ENCODE measurements at places on chromosomes 4 and X.

DNA sequence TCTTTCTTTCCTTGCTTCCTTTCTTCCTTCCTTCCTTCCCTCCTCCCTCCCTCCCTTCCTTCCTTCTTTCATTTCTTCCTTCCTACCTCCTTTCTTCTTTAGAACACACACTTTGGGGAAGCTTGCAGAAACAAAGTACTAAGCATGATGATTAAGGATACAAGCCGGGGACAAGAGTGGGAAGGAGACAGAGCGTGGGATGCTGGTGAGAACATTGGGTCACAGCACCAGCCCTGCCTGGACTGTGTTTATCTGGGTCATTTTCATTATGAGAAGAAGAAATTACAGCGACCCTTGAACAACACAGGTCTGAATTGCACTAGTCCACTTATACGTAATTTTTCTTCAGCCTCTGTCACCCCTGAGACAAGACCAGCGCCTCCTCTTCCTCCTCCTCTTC is 169.3 kb upstream of the TBL1X start:
- DNase-seq, result no peak

DNA sequence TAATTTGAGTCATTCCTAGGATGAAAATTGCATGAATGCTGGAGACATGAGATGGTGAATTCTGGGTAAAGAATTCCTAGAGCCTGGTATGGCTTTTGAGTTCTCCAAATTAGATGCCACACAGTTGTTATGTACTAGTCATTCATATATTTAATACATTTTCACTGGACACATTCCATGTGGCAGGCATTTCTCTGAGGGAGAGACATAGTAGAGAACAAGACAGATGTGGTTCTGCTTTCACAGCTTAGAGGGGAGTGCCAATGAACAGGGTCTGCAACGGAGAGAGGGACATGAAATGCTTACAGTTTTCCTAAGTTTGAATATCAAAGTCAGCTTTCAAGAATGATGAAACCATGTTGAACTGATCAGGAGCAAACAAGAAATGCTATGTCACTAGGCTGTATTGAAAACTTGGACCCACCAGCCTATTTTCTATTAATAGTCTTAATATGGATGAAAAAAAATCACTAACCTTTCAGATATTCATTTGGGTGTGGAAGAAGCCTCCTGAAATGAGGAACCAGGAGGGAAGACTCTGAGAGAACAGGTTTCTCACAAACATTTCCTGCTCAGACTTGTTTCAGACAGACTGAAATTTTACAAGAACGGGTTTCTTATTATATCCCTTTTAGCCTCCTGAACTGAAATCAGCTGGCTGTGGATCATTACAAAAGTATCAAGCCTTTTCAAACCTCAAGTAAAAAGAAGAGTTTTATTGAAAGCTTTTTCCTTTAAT is 276.0 kb upstream of the TET2 start:
- DNase-seq, result no peak

- DNase-seq, result peak; percentile 69
Observed at GRCh38 chr4:6327220-6327917, 57.7 kb downstream of the WFS1 start.

DNA sequence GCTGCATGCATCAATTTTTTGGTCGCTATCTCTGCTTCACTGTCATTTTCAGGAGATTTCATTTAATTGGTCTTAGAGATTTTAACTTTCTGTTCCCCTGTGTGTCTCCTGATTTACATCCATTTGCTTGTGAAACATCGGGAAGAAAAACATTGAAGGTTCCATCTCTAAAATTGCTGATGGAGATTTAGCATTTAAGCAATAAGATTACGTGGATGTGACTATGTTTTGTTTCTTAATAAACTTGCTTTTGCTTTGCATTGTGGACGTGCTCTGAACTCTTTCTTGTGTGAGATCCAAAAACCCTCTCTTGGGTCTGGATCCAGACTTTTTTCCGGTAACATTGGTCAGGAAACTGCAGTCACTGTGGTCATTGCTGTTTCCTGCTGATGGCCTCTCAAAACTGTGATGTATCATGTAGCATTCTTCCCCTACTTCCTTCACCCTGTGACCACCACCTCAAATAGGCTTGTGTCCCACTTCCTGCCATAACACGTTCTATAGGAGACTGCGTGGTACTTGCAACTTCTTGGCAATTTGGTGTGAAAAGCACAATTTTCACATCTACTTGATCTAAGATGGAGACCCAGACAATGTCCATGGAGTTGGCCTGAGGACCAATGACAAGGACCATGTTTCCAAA is 4.9 kb downstream of the CXCL2 start:
- no peak for DNase-seq

DNA sequence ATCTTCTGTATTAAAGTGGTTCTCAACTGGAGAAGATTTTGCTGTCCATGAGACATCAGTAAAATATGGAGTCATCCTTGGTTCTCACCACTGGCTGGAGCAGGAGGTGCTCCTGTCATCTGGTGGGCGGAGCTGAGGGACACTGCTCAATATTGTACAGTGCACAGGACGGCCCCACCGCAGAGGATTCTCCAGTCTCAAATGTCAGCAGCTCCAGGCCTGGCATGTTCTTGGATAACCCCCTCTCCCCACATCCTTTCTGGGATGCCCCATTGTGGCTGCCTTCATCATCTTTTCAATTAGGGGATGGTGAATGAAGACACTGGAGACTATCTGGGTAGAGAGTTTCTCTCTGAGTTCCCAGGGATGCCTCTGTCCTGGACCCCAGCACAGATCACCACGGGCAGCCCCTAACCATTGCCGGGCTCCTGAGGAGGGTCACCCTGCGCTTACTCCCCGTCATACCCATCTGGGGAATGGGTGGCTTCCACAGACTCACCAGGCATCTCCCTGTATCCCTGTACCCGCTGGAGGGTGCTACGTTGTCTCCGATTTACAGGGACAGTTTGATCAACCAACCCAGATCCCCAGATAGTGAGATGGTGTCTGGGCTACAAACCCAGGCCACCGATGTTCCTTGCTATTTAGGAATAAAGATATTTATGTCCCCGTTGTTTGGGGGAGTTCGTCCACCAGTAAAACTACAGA is 21.9 kb upstream of the P2RY8 start:
- no peak for DNase-seq

- no peak for DNase-seq
Observed at GRCh38 chr4:26987191-26987590, 126.5 kb downstream of the STIM2 start.

DNA sequence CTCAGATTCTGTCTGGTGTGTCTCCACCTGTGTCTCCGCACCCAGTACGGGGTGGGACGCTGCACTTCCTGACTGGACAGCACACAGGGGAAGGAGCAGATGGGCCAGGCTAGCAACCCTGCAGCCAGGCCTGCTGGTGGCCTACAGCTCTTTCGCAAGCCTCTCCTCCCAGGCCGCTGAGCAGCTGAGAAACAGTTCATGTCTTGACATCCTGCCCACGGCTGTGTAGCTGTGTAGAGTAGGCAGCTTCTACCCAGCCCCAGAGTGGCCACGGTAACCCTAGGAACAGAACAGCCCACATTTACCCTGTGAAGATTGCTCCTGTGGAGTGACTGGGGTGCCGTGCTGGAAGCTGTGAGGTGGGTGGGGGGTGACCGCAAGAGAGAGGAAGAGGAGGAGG is 38.9 kb downstream of the CCNQ start:
- DNase-seq, result no peak

DNA sequence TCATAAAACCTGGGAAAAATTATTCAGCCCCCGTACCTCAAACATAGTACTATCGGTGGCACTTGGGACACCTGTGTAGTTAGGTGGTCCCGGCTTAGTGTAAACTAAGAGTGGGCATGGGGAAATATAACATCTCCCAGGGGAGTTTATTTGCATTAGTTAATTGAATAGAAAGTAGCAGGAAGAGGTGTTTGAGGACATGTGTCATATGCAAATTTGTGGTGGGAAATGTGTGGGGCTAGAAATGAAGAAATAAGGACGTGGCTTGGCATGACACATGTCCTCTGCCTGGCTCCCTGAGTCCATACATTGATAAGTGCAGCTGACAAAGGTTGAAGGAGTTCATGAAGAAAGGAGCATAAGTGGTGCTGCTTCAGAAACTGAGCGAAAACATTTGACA is 483.6 kb downstream of the SH2D1A start:
- DNase-seq, result no peak

- no peak for DNase-seq
Observed at GRCh38 chrX:38900719-38901118, 99.5 kb downstream of the MID1IP1 start.

DNA sequence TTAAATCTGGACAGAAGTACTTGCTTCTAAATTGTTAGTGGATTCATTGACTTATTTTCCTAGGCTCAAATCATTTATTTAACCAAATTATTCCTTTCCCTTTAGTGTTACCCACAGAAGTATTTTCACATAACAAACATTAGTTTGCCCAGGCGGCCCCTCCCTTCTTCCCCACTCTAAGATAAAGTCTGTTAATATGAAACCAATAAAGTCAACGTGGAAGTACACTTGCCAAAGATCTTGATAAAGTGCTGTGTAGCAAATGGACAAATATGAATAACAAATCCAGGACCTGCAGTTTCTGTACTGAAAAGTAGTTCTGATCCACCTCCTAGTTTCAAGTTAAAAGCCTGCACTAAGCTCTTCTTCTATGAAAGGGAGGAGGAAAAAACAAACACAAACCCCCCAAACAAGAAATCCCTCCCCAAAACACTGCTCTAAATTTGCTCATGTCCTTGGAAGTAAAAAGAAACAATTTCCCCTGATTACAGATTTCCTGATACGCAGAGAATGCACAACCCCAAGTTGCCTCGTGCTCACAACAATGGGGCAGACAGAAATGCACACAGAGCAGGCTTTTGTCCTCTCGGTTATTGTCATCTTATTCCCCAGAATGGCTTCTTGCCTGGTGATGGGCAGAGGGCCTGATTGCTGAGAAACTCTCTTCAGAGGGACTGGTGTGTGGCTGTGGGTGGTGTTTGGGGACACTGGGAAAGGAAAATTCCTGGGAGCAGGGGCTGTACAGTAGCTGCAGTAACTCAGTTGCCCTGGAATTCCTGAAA is 23.2 kb downstream of the TMSB4X start:
- DNase-seq, result no peak

DNA sequence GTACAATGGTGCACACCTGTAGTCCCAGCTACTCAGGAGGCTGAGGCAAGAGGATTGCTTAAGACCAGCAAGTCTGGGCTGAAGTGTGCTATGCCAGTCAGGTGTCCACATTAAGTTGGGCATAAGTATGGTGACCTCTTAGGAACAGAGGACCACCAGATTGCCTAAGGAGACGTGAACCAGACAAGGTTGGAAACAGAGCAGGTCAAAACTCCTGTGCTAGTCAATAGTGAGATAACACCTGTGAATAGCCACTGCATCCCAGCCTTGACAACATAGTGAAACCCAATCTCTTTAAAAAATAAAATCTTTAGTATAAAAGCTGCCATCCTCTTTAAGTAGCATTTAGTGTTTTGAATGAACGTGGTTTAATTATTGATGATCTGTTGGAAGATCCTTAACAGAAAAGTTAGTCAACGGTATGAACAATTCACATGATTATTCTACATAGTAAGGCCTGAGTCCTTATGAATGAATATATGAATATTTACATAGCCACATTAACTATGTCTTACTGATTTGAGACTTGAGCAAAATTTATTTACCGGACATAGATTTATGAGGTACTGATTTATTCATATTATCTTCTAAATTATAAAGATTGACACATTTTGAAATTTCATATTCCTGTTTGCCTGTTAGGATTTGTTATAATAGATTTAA is 63.2 kb downstream of the UBE2K start:
- DNase-seq, result no peak

DNA sequence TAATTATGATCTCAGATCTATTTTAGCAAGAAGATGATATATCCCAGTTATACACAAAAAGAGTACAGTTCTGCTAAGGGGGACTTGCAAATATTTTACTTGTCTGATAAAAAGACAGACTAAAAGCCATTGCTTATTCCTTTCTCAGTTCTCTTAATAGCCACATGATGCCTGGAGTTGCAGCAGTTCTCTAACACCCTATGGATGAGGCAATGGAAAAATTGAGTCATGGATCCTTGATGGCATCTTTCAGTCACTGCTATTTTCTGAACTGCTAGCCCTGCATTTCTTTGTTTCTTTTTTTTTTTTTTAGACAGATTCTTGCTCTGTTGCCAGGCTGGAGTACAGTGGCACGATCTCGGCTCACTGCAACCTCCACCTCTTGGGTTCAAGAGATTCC is 1956.7 kb downstream of the C4orf33 start:
- DNase-seq, result no peak

DNA sequence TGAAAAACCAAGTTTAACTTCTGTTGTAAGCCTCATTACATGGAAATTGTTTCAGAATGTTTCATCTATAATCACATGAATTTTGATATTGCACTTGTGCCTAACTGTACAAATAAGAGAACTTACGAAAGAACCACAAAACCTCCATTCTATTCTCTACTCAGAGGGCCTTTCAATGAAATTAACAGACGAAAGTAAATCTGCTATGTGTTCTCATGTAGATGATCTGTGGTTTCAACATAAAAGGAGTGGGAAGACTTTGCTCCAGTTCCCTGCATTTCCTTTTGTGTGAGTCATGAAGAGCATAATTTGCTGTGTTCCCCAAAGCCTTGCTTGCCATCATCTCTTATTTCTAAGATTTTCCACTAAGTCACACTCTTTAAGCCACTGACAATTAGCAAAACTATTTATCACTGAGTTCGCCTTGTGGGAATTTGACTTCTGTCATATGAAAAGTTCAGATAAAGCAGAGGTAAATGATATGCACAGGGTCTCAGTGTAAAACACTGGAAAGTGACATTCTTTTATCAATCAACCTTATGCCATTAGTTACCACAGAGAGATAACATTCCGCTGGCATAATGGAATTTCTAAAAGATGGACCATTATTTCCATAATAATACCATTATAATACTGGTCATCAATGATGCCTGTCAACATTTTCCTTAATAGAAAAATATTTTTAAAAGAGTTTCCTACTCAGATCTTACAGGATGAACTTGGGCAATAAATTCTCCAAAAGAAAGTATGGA is 329.8 kb downstream of the NR3C2 start:
- no peak for DNase-seq

DNA sequence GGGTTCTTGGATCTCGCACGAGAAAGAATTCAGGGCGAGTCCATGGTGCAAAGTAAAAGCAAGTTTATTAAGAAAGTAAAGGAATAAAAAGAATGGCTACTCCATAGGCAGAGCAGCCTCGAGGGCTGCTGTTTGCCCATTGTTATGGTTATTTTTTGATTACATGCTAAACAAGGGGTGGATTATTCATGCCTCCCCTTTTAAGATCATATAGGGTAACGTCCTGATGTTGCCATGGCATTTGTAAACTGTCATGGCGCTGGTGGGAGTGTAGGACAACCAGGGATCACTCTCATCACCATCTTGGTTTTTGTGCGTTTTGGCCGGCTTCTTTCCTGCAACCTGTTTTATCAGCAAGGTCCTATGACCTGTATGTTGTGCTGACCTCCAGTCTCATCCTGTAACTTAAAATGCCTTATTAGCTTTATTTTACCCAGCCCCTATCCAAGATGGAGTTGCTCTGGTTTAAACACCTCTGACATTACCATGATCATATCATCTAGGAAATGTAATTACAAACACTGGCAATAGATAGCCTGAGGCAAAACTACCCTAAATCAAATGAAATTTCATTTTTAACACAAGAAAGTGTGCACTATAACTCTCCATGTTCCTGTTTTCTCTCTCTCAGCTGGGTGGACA is 94.3 kb upstream of the ATXN3L start:
- no peak for DNase-seq

All from stimulated activated CD8-positive, alpha-beta memory T cell treated with anti-CD3 and anti-CD28 coated beads, Interleukin-4, amount 100 ng/mL, for 1 hour (primary cell).